Central memory CD4-positive, alpha-beta T cell (primary cell): ENCODE measurements at places on chromosomes 6 and 20.

DNA sequence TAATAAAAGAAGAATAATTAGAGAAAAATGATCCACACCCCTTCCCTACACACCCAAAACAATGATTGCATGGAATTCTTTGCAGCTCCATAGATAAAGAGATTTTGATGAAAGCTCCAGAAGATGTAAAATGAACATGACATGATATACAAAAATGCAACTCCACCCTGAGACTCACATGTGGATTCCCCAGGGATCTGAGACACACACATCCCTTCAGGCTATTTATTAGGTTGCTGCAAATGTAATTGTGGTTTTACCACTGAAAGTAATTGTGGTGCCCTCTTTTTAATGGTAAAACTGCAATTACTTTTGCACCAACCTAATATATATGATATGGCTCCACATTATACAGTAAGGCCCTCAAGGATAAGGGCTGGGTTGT is 40.4 kb upstream of the TBC1D7 start:
- no peak for DNase-seq

DNA sequence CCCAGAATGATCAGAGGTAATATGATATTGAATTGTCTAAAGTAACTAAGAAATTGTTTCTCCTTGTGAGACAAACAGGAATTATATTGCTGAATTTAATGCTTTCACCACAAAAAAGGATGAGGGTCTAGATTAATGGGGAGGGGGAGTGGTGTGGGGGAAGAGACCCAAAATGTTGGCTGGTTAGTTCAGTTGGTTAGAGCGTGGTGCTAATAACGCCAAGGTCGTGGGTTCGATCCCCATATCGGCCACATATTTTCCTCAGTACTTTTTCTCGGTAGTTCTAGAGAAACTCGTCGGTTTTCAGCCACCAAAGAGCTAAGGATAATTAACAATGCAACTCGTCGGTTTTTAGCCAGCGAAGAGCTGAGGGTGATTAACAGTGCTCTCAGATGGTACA is 26.3 kb downstream of the PRSS16 start:
- DNase-seq: no peak

DNA sequence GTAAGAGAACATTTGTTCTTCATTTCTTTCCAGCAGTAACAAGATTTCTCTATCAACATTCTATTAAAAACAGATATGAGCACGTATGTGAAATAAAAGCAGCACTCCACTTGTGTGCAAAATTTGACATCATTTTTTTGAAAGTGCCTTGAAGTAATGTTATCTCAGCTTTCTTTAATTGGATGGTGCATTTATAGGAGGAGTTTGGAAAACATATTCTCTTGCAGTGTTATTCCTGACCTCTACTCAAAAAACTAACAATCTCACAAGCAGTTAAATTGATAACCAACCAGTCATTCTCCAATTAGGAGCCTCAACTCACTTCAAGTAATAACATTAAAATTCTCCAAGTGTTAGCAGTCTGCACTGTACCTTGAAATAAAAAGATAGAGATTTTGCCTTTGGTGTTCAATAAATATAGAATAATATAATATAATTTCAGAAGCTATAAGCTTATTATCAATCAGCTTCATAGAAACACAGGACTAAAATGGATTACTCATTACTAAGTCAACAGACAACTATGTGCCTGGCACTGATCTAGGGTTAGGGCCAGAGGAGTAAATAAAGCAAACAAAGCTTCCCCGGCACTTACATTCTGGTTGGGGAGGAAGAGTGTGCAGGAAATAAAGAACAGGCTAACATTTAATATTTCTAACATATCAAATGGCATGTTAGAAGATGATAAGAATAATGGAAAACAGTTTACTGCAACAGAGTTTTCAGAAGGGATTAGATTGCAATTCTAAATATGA is 149.0 kb upstream of the SGK1 start:
- no peak for DNase-seq

- DNase-seq: no peak
Observed at GRCh38 chr20:8357703-8358102, 225.6 kb downstream of the PLCB1 start.

DNA sequence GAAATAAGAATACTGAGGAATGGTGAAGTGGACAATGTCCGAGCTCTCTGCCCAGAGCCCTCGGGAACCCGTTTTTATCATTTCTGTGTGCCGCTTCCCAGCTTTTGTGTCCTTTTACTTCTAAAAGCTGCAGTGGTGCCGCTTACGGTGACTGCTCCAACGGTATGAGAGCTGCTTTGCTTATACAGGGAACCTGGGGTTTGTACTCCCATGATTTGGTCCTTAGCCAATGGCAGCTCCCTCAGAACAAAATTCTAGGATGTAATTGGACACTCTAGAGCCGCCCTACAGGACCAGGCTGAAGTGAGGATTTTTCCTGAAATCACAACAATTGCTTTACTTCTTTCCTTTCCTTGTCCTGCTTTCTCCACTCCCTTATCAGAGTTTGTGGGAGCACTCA is 24.2 kb upstream of the PCSK2 start:
- DNase-seq: no peak

- no peak for DNase-seq
Observed at GRCh38 chr20:50412069-50412468, 98.1 kb upstream of the PTPN1 start.

DNA sequence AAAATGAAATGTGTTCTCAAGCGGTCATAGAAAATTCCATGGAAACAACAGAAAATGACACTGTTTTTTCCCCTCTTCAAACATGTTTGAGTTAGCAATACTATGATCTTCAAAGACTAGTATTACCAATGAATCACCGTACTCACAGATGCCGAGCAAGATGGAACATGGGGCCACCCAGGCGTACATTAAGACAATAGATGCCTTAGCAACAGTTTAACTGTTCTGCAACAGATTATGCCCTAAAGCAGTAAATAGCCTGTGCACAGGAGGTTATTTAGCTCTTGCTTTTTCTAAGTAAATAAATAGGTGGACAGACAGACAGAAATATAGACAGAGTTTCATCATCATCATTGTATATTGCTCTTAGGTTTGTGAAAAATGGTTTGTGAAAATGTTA is 284.0 kb upstream of the DEFB112 start:
- DNase-seq: no peak

DNA sequence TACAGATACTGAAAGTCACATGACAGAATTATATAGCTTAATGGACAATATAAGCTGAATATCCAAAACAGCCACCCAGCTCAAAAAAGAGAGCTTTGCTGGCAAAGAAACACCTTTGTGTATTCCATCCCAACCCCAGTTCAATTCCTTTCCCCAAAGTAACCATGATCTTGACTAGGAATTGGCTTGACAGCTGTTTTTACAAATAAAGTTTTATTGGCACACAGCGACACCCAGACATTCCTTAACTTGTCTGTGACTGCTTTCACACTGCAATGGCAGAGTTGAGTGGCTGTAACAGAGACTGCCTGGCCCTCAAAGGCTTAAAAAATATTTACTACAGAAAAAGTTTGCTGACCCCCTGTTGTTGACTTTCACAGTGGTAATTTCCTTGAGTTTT is 264.0 kb upstream of the TSHZ2 start:
- no peak for DNase-seq

DNA sequence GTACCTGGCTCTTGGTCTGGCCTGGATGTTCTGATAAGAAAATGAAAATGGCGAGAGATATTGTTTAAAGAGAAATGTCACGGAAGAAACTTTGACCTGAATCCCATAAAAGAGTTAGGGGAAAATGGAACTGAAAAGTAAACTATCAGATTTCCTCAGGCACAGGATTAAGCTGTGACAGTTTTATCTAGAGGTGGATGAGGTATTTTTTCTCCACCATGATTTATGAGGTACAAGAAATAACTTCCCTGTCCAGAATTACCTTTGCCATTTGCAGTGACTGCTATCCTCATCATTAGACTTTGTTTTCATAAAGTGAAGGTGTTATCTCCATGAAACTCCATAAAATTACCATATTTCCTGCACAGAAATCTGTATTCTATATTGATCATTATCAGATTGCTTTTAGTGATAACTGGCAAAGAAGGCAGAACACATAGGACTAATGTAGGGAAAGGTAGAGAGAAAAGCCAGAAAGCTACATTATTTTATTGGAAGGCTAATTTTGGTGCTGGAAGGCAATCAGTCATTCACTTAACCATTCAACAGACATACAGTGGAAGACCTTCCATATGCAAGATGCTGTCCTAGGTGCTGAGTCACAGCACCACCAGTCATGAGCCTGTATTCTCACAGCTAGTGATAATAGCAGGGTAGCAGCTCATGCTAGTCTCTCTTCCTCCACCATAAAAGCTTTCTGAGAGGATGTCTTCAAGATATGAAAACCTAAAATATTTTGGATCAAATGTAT is 427.3 kb upstream of the CITED2 start:
- DNase-seq: no peak

GRCh38 chr6:22653980-22654610 is 84.7 kb downstream of the HDGFL1 start:
- no peak for DNase-seq

GRCh38 chr20:49470922-49471321 is 11.5 kb downstream of the KCNB1 start:
- DNase-seq: no peak

- no peak for DNase-seq
Observed at GRCh38 chr6:115839583-115840181, 221.0 kb downstream of the FRK start.

- DNase-seq: no peak
Observed at GRCh38 chr6:34917626-34918285, 28.7 kb downstream of the ANKS1A start.

GRCh38 chr20:50728486-50728980 is 2.8 kb upstream of the PARD6B start:
- no peak for DNase-seq

- no peak for DNase-seq
Observed at GRCh38 chr6:97174471-97174870, 108.5 kb downstream of the MMS22L start.

DNA sequence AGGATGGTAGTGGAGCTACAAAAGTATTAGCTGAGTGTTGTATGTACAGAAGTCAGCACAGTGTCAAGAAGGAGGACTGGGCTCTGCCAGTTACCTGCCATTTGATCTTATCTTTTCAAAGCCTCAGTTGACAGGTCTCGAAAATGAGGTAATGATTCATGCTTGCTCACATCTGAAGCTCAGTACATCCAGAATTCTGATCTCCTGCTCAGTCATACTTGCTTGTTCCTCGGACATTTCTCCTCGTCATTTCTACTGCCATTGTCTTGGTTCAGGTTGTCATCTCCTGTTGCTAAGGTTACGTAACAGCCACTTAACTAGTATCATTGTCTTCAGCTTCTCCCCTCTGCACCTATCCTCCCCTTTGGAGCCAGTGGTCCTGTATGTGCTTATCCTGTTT is 89.5 kb downstream of the SLX4IP start:
- DNase-seq: no peak

GRCh38 chr6:150143516-150144293 is 861 bp downstream of the PPP1R14C start:
- no peak for DNase-seq

DNA sequence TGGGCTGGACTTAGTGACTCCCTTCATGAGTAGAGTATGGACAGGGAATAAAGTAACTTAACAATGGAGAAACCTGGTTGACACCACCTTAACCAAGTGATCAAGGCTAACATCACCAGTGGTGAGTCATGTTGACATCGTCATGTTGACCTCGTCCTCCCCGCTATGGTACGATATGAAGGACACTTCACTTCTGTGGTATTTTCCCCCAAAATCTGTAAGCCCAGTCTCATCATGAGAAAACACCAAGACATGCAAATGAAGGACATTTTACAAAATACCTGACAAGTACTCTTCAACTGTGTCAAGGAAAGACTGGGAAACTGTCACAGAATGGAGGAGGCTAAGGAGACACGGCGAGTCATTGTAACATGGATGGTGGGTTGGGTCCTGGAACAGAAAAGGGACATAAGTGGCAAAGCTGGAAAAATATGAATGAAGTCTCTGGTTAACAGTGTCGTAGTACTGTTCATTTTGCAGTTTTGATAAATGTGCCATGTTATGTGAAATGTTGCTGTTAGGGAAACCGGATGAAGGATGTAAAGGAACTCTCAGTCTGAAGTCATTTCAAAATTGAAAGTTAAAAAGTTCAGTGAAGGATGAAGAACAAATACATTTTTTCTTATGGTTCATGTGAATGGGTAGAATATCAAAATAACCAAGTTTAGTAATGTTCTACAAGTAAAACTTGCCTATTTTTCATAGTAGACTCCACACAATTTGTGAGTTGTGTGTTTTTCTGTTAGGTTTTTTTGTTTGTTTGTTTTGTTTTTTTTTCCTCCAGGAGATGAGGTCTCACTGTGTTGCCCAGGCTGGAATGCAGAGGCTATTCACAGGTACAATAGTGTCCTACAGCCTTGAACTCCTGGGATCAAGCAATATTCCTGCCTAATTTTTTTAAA is 247.5 kb downstream of the TMEM242 start:
- DNase-seq: no peak

- DNase-seq: no peak
Observed at GRCh38 chr6:17097982-17098381, 3.9 kb upstream of the STMND1 start.

DNA sequence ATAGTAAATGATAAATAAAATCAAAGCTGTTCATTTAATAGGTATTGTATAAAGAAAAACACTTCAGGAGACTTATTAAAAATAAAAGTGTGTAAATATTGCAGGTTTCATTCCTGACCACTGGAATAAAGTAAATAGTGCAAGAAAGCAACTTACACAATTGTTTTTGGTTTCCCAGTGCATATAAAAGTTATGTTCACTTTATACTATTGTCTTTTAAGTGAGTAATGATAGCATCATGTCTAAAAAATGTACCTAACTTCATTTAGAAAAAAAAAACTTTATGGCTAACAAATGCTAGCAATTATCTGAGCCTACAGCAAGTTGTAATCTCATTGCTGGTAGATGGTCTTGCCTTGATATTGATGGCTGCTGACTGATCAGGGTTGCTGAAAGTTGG is 726.6 kb upstream of the POU3F2 start:
- no peak for DNase-seq

DNA sequence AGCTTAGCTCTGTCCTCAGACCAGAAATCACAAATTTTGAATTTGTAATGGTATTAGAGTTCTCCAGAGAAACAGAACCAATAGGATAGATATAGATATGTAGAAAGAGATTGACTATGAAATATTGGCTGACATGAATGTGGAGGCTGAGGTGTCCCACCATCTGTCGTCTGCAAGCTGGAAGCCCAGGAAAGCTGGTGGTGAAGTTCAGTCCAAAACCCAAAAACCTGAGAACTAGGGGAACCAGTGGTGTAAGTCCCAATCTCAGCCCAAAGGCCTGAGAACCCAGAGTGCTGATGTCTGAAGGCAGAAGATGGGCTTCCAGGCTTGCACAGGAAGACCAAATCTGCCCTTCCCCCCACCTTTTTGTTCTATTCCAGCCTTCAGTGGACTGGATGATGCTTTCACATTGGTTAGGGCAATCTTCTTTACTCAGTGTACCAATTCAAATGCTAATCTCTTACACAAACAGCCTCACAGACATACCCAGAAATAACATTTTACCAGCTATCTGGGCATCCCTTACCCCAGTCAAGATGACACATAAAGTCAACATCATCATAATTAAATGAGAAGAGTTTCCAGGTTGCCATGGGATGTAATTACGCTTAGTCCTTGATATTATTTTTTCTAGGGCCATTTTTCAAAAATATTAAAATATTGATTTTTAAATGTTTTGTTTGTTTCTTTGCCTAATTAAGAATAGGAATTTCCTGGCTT is 570.8 kb downstream of the UTRN start:
- DNase-seq: no peak

GRCh38 chr20:15922556-15922955 is 650.7 kb downstream of the KIF16B start:
- DNase-seq: no peak
